ENCODE measurements at places on chromosomes 13 and 19. TPM values are rescaled to one million over a fixed set of nuclear protein-coding genes. Genes with fewer than 3 reads are reported as not detected.

DNA sequence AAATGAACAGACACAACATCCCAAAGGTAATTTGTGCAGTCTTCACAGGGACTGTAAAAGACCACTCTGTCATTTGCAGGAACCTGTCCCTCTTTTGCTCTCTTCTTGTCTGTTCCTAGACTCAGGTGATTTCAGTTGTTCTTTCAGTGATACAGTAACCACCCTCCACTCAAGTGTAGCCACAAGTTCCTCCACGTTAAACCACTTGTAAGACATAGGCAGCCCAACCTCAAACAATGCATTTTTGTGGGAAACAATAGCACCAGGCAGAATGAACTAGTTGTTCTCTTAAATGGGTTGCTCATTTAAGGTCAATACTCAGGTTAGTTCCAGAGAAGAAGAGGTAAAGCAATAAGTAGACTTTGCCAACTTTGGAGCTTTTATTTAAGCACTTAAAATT, 359.4 kb downstream of the MZT1 start:
- DNase-seq, result no peak
- H3K27me3 ChIP-seq, result no peaks in the 10 kb centered on the region
- no peak overlapping the region for H3K27ac ChIP-seq
- no peaks in the 10 kb centered on the region for H3K36me3 ChIP-seq
- H3K4me3 ChIP-seq, result no peak overlapping the region

GRCh38 chr13:86907156-86907555, 764.0 kb upstream of the SLITRK5 start:
- no peaks in the 10 kb centered on the region for H3K4me1 ChIP-seq
- H3K36me3 ChIP-seq, result no peaks in the 10 kb centered on the region
- no peak overlapping the region for H3K27ac ChIP-seq
- DNase-seq, result no peak
- H3K27me3 ChIP-seq, result no peaks in the 10 kb centered on the region

GRCh38 chr19:48631225-48631624, 6.0 kb downstream of the DBP start:
- H3K36me3 ChIP-seq, result no peaks in the 10 kb centered on the region
- DNase-seq, result no peak
- no peaks in the 10 kb centered on the region for H3K27me3 ChIP-seq
- H3K4me1 ChIP-seq, result peaks cover 66% of the 10 kb centered on the region
- peak overlapping the region; percentile 62 for H3K27ac ChIP-seq

- H3K27me3 ChIP-seq, result no peaks in the 10 kb centered on the region
- no peak overlapping the region for H3K4me3 ChIP-seq
- no peak overlapping the region for H3K27ac ChIP-seq
- H3K4me1 ChIP-seq, result peaks cover 13% of the 10 kb centered on the region
These were observed 171.5 kb downstream of the DLEU7 start for GRCh38 chr13:50672025-50672424.

DNA sequence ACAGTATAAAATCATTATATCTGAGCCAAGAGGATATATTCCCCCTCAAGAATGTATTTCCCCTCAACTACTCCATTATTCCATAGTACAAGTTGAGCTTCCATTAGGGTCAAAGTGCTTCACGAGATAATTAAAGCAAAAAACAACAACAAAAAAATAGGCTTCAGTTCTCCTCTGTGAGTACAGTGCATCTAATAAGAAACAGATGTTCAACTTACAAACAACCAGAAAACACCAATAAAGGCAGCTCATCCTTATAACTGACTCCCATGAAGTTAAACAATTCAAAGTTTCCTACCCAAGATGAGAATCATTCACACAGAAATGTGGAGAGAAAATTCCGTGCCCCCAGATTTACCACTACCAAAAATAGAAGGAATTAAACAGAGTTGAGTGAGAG, 854.4 kb downstream of the PCDH9 start:
- H3K27me3 ChIP-seq, result no peaks in the 10 kb centered on the region
- H3K36me3 ChIP-seq, result no peaks in the 10 kb centered on the region
- H3K27ac ChIP-seq, result no peak overlapping the region
- H3K4me3 ChIP-seq, result no peak overlapping the region

- H3K4me1 ChIP-seq, result peaks cover 4% of the 10 kb centered on the region
- no peak for DNase-seq
- H3K27me3 ChIP-seq, result peaks cover 24% of the 10 kb centered on the region
- no peak overlapping the region for H3K4me3 ChIP-seq
These were observed 41.8 kb downstream of the EFNB2 start for GRCh38 chr13:106493533-106494220.

DNA sequence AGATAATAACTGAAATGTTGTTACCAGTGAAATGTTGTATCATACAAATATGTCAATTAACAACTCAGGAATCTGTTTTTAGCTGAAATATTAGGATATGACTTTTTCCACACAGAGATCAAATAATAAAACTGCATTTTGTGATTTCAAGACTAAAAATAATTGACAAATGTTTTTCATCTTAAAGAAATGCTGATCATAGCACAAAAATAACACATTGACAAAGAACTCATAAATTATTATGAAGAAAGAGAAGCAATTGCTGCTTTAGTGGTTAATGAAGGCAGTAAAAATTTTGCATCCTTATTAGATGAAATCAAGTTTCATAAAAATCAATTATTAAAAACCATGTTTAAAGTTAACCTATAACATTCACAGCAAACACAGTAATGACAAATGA, 1417.3 kb downstream of the OLFM4 start:
- no peak overlapping the region for H3K4me3 ChIP-seq
- H3K27me3 ChIP-seq, result no peaks in the 10 kb centered on the region
- no peak for DNase-seq
- no peaks in the 10 kb centered on the region for H3K36me3 ChIP-seq

DNA sequence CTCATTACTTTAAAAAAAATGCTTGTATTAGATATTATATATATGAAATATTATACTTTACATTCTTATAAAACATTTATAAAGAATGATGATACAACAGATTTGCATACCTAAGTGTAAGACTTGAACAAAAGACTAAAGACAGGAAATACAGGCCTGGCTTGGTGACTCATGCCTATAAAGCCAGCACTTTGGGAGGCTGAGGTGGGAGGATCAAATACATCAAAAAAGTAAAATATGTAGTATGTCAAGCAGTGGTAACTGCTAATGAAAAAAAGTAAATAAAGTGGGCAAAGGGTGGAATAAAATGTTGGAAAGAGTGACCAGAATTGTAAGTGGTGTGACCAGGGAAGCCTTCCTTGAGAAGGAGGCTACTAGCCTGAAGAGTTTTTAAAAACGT, 133.7 kb downstream of the GGACT start:
- no peak overlapping the region for H3K27ac ChIP-seq
- H3K4me1 ChIP-seq, result no peaks in the 10 kb centered on the region
- H3K4me3 ChIP-seq, result no peak overlapping the region
- no peak for DNase-seq

GRCh38 chr19:7109678-7110289, 40.3 kb downstream of the ZNF557 start:
- no peak for DNase-seq
- H3K36me3 ChIP-seq, result no peaks in the 10 kb centered on the region
- H3K4me1 ChIP-seq, result no peaks in the 10 kb centered on the region

- H3K4me1 ChIP-seq, result no peaks in the 10 kb centered on the region
- H3K36me3 ChIP-seq, result no peaks in the 10 kb centered on the region
- H3K27me3 ChIP-seq, result no peaks in the 10 kb centered on the region
These were observed 4.0 kb upstream of the KLK3 start for GRCh38 chr19:50850738-50851137.

DNA sequence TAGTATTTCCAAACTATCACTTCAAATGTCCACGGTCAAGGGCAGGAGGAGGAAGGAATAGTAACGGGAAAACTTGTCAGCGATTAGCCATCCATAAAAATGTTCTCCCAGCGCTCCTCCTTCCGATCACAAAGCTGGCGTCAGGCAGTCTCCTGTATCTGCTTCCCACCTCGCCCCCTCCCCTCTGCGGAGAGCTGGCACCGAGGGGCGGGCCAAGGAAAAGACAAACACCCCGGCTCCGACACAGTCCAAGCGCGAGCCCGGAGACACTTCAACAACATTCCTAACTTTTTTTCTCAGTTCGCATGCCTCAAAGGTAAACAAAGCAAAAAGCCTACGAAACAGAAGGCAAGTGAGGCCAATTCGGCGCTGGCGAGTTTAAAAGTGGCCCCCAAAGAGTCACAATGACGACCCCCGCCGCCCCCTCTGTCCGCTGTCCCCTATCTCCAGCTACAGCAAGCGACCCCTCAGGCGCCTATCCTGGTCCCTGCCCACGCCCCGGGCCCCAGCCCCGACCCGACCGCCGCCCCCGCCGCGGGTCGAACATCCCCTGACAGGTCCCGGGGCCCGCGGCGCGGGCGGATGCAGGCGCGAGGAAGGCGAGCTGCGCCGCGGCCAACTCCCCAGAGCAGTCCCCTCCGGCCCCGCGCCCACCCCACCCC, 736 bp downstream of the SMAD9 start:
- no peaks in the 10 kb centered on the region for H3K36me3 ChIP-seq
- peak overlapping the region; percentile 61 for H3K27ac ChIP-seq
- DNase-seq, result peak; percentile 77
- peaks cover 4% of the 10 kb centered on the region for H3K4me1 ChIP-seq
- H3K27me3 ChIP-seq, result peaks cover 52% of the 10 kb centered on the region

The IQCN gene
- total RNA-seq, result 5.8 TPM

The FOXO1 gene
- total RNA-seq, result 24.0 TPM

DNA sequence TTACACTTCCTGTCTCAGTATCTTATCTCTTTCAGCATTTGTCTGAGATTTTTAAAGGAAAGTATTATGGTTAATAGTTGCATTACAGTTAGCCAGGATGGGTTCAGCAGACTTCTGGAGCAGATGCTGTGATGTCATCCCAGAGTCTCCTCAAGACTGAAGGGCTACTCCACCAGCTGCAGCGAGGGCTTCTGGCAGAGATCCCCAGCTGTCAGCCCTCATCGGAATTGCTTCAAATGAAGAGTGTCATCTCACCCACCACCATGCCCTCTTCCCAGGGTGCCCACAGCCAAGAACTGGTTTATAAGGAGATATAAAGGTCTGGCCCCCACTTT, 84.4 kb downstream of the FAM216B start:
- H3K27ac ChIP-seq, result no peak overlapping the region
- no peaks in the 10 kb centered on the region for H3K4me1 ChIP-seq
- DNase-seq, result no peak
- no peaks in the 10 kb centered on the region for H3K27me3 ChIP-seq

The PLIN5 gene
- 15.9 TPM for total RNA-seq

GRCh38 chr13:101868585-101869469, 416.4 kb downstream of the ITGBL1 start:
- no peaks in the 10 kb centered on the region for H3K4me1 ChIP-seq
- H3K4me3 ChIP-seq, result no peak overlapping the region
- no peaks in the 10 kb centered on the region for H3K36me3 ChIP-seq
- H3K27ac ChIP-seq, result no peak overlapping the region
- no peaks in the 10 kb centered on the region for H3K27me3 ChIP-seq

- H3K27ac ChIP-seq, result peak overlapping the region; percentile 53
- peaks cover 66% of the 10 kb centered on the region for H3K4me1 ChIP-seq
- DNase-seq, result peak; percentile 57
- H3K4me3 ChIP-seq, result no peak overlapping the region
These were observed 35.5 kb downstream of the PAK4 start for GRCh38 chr19:39160889-39161672.

The IGFL1 gene
- 0.35 TPM for total RNA-seq

- H3K27me3 ChIP-seq, result no peaks in the 10 kb centered on the region
- no peaks in the 10 kb centered on the region for H3K4me1 ChIP-seq
- H3K27ac ChIP-seq, result no peak overlapping the region
- DNase-seq, result no peak
- H3K4me3 ChIP-seq, result no peak overlapping the region
These were observed 2783.8 kb downstream of the PCDH9 start for GRCh38 chr13:64446372-64446771.

GRCh38 chr13:104869501-104869900, 1666.0 kb downstream of the EFNB2 start:
- no peaks in the 10 kb centered on the region for H3K4me1 ChIP-seq
- H3K4me3 ChIP-seq, result no peak overlapping the region
- no peak overlapping the region for H3K27ac ChIP-seq
- no peaks in the 10 kb centered on the region for H3K27me3 ChIP-seq

The FRY gene
- total RNA-seq, result 51.8 TPM

The SIAH3 gene
- total RNA-seq, result 0.10 TPM

The C19orf33 gene
- 120 TPM for total RNA-seq

DNA sequence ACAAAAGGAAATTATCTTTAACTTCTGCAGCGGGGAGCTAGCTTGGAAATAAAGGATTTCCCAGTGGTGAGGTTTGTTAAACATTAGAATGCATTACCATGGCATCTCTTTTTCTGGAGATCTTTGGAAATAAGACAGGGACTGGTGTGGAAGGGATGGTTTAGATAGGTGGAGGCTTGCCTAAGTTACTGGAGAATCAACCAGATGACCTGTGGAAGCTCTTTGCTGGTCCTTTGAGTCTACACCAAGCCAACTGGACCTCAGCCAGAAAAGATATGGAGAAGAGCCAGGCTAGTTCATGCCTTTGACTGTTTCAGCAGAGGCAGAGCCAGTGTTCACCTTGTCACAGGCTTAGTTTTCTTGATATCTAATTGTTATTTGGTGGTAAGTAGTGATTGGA, 134.7 kb downstream of the KCNRG start:
- no peaks in the 10 kb centered on the region for H3K27me3 ChIP-seq
- no peak overlapping the region for H3K4me3 ChIP-seq

GRCh38 chr19:42290523-42291434, 11.2 kb upstream of the PRR19 start:
- H3K36me3 ChIP-seq, result no peaks in the 10 kb centered on the region
- H3K4me3 ChIP-seq, result no peak overlapping the region
- no peak overlapping the region for H3K27ac ChIP-seq
- peaks cover 10% of the 10 kb centered on the region for H3K4me1 ChIP-seq
- no peak for DNase-seq

DNA sequence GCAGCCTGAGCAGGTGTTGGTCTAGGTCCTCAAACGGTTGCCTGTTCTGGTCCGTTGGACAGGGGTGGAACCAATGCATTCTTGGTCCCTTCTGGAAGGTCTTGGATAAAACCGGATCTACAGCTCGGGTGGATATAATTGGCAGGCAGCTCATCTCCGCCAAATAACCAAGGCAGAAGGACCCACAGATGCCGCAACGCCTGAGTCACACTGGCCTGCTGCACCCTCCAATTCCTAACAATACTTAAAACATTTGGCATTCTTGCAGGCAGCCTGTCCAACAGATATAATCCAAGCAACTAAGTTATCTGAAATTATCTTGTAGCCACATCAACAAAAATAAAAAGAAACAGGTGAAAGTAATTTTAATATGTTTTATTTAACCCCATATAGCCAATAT, 59.0 kb upstream of the FGF14 start:
- H3K27me3 ChIP-seq, result no peaks in the 10 kb centered on the region
- DNase-seq, result no peak
- H3K4me3 ChIP-seq, result no peak overlapping the region
- no peak overlapping the region for H3K27ac ChIP-seq
- H3K36me3 ChIP-seq, result no peaks in the 10 kb centered on the region

GRCh38 chr13:69567514-69567913, 540.1 kb upstream of the ATXN8OS start:
- no peak for DNase-seq
- no peak overlapping the region for H3K27ac ChIP-seq
- no peaks in the 10 kb centered on the region for H3K36me3 ChIP-seq
- H3K4me3 ChIP-seq, result no peak overlapping the region

- peak overlapping the region; percentile 61 for H3K27ac ChIP-seq
- peaks cover 15% of the 10 kb centered on the region for H3K4me1 ChIP-seq
- H3K4me3 ChIP-seq, result no peak overlapping the region
- H3K27me3 ChIP-seq, result no peaks in the 10 kb centered on the region
- H3K36me3 ChIP-seq, result no peaks in the 10 kb centered on the region
- no peak for DNase-seq
These were observed 63.7 kb downstream of the TBC1D4 start for GRCh38 chr13:75418186-75418843.

Measured in left lung (tissue), 14 donors.